Heart right ventricle (tissue), 16 donors: ENCODE measurements at places on chromosomes 5 and 9.
A peak's percentile ranks its signal among the peaks of the same experiment; 100 is the strongest.

- DNase-seq = no peak
Measured at GRCh38 chr9:134314039-134314949, 12.0 kb upstream of the RXRA start.

DNA sequence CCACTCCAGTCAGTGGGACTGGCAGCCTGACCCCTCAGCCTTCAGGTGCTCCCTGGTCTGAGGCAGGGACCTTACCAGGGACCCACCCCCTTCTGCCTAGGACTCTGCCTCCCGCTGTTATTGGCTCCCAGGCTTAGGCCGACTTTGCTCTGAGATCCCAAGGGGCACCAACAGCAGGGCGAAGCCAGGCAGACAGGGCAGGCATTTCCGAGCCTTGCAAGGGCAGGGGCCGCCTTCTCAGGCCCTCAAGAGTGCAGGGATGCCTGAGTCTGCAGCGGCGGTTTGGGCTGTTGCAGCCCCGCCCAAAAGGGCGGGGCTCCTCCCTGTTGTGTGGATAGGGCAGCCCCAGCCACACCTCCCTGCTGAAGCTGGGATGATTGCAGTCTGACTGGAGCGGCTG lies 644.6 kb downstream of the PRR16 start:
- DNase-seq = peak; percentile 7

DNA sequence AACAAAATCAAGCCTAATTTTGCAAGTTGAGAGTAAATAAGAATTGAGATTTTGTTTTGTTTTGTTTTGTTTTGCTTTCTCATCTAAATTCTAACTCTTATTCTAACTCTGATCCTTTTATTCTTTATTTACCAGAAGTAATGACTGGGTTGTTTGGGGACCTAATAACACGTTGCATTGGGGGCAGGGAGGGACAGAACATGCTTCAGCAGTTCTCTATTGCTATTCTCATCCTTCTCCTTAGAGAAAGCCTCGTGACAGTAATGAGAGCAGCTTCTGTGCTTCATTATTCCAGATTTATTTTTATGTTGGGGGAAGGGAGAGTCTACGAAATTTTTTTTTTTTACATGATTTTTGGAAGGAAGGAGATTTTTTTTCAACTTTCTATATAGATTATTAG lies 21.1 kb downstream of the CPEB4 start:
- peak; percentile 62 for DNase-seq

DNA sequence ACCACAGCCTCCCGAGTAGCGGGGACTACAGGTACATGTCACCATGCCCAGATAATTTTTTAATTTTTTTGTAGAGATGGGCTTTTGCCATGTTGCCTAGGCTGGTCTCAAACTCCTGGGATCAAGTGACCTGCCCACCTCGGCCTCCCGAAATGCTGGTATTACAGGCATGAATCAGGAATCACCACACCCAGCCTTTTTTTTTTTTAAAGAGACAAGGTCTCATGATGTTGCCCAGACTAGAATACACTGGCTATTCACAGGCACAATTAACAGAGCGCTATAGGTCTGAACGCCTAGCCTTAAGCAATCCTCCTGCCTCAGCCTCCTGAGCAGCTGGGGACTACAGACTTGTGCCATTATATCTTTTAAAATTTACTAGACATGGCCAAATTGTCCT lies 36.1 kb downstream of the GEMIN5 start:
- DNase-seq = no peak

- no peak for DNase-seq
Measured at GRCh38 chr5:36360307-36360706, 58.6 kb upstream of the RANBP3L start.

- DNase-seq = no peak
Measured at GRCh38 chr9:14245901-14246525, 67.9 kb downstream of the NFIB start.

GRCh38 chr9:126591083-126591482 lies 22.6 kb upstream of the LMX1B start:
- no peak for DNase-seq
